Stimulated activated CD8-positive, alpha-beta memory T cell treated with anti-CD3 and anti-CD28 coated beads, Interleukin-15, amount 100 ng/mL, for 4 hours (primary cell): ENCODE measurements at places on chromosomes 16 and 17.
A peak's percentile ranks its signal among the peaks of the same experiment; 100 is the strongest.

GRCh38 chr16:1351582-1352362 is at the start of the genes GNPTG and TSR3:
TSS of gene GNPTG (plus strand) at chr16:1351931. CDS start at chr16:1351966, 35 bp downstream.
TSS of gene TSR3 (minus strand) at chr16:1351878. CDS start at chr16:1351804, 74 bp downstream.
- peak; percentile 74 for DNase-seq

DNA sequence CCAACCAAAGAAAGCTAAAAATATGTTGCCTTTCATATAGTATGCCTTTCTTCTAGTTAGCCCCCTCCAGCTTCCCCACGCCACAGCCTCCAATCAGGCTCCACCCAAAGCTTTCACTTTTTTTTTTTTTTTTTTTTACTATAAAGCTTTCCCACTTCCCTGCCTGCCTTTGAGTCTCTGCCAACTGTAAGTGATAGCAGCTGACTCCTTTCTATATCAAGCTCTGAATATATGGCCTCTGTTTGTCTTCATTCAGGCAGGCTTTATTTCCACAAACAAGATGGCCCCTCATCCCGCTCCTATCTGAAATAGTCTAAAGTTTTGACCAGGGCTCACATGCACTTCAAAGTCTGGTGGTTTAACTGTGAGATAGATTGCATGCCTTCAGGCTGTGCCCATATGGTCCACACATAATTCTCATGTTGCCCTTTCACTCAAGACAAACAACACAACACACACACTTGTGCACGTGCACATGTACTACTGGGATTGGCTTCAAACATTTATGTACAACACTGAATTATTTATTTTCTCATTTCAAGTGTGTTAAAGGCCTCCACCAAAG is 39.8 kb upstream of the DYNLRB2 start:
- DNase-seq: no peak

DNA sequence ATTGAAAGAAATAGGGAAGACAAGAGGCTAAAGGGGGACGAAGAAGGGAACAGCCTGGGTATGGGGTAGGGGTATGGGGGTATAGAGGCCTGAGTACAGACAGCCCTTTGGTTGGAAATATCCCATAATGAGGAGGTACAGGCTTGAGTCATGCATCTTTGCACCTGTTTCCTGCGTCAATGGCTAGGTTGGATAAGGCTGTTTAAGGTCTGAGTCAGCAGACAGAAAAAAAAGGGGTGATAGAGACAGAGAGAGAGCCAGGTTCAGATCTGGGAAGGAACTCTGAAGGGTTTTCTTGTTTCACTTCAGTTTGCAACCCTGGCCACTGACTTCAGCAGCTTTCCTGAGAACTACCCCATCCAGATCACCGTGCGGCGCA is 8.5 kb downstream of the FNDC8 start:
- no peak for DNase-seq

- no peak for DNase-seq
These were observed 10.6 kb upstream of the SEPHS2 start for GRCh38 chr16:30456302-30456701.

- DNase-seq: no peak
These were observed 116.1 kb downstream of the METRNL start for GRCh38 chr17:83195330-83196023.

GRCh38 chr17:43393944-43394482 is 4.8 kb upstream of the ARL4D start:
- DNase-seq: peak; percentile 45
